ENCODE measurements at places on chromosomes 16 and 17.

DNA sequence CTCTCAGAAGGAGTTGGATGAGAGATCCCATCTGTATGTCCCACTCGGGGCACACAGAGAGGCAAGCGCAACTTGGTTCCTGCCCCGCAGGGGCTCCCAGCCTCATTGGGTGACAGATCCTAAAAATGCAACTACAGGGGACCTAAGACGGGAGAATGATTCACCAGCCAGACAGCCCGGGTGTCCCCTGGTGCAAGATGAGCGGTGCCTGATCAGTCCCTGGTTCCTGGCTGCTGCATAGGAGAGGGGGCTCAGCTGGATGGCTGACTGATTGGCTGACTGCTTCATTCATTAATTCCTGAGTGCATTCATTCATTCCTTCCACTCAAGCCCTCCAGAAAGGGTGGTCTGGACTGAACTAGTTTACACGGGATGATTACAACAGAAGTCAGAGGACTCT is 22.0 kb downstream of the WNT3 start:
- peaks cover 3% of the 10 kb centered on the region for H3K36me3 ChIP-seq
- no peak for DNase-seq
- no peak overlapping the region for H3K4me3 ChIP-seq

DNA sequence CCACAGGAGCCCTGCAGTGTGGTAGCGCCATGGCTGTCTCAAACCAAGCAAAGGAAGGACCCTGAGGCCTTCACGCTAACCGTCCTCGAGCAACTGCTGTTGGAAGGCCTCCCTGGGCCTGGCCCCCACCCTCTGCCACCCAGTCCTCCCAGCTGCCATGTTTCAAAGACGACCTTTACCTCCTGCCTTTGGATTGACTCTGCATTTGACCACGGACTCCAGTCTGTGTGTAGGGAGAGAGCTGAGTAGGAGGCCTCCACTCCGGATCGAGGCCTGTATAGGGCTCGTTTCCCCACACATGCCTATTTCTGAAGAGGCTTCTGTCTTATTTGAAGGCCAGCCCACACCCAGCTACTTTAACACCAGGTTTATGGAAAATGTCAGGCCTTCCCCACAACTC is 24.3 kb downstream of the PLCD3 start:
- no peak for DNase-seq
- H3K27me3 ChIP-seq, result no peaks in the 10 kb centered on the region
- H3K4me1 ChIP-seq, result peaks cover 46% of the 10 kb centered on the region
- H3K4me3 ChIP-seq, result no peak overlapping the region
- H3K36me3 ChIP-seq, result peaks cover 75% of the 10 kb centered on the region

GRCh38 chr16:27529962-27530361 is 19.8 kb downstream of the GTF3C1 start:
- H3K27ac ChIP-seq, result no peak overlapping the region
- DNase-seq, result no peak
- H3K4me1 ChIP-seq, result peaks cover 20% of the 10 kb centered on the region
- no peak overlapping the region for H3K4me3 ChIP-seq
- peaks cover 71% of the 10 kb centered on the region for H3K36me3 ChIP-seq

DNA sequence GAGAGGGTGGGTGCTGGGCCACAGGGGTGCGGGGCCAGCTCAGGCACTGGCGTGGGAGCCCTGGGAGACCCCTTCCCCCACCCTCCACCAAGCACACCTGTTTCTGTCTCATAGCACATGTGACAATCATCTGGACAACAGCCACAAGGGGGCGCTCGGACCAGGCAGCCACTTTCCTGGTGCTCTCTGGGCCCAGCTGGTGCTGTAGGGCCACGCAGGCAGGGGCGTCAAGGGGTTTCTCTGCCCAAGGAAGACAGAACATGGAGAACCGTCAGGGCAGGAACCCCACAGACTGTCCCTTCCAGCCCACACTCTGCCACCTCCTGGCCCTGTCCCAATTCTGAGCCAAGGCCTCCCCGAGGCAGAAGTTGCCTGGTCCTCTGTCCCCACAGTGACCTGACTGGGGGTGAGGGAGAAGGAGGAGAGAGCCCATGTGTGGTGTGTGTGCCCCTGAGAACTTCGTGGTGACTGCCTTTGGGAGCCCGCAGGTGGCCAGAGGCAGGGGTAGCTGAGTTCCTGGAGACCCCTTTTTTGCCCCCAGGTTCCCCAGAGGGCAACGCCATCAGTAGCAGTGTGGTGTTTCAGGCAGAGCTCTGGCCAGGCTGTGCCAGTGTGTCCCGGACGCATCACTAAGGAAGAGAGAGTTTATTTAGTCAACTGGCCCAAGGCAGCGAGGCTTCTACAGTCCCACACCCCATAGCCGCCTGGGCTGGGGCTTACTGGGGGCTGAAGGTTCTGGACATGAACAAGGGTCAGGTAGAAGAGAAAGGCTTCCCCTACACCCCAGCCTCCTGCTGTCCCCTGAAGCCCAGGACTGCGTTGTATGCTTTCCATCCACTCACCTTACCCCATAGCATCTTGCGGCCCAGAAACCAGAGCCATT is 3.1 kb upstream of the SETD6 start:
- DNase-seq, result peak; percentile 63
- H3K4me1 ChIP-seq, result peaks cover 25% of the 10 kb centered on the region
- H3K4me3 ChIP-seq, result no peak overlapping the region
- H3K27ac ChIP-seq, result no peak overlapping the region

GRCh38 chr16:65059406-65059980 is 62.4 kb downstream of the CDH11 start:
- no peak overlapping the region for H3K4me3 ChIP-seq
- H3K4me1 ChIP-seq, result peaks cover 14% of the 10 kb centered on the region
- H3K36me3 ChIP-seq, result no peaks in the 10 kb centered on the region

GRCh38 chr17:56230660-56231059 is 77.4 kb downstream of the ANKFN1 start:
- H3K4me1 ChIP-seq, result no peaks in the 10 kb centered on the region
- H3K27ac ChIP-seq, result no peak overlapping the region
- no peaks in the 10 kb centered on the region for H3K36me3 ChIP-seq
- DNase-seq, result no peak

- no peak for DNase-seq
- no peaks in the 10 kb centered on the region for H3K27me3 ChIP-seq
- H3K4me3 ChIP-seq, result no peak overlapping the region
- H3K27ac ChIP-seq, result no peak overlapping the region
- H3K36me3 ChIP-seq, result peaks cover 100% of the 10 kb centered on the region
Observed at GRCh38 chr16:4684058-4684715, 9.2 kb upstream of the NUDT16L1 start.

GRCh38 chr16:50496990-50497389 is 51.2 kb upstream of the NKD1 start:
- no peaks in the 10 kb centered on the region for H3K36me3 ChIP-seq
- H3K27ac ChIP-seq, result no peak overlapping the region
- DNase-seq, result no peak
- H3K4me3 ChIP-seq, result no peak overlapping the region

- H3K4me3 ChIP-seq, result no peak overlapping the region
- H3K27ac ChIP-seq, result no peak overlapping the region
- peaks cover 4% of the 10 kb centered on the region for H3K27me3 ChIP-seq
- H3K36me3 ChIP-seq, result no peaks in the 10 kb centered on the region
- DNase-seq, result no peak
Observed at GRCh38 chr16:5502467-5502869, 404.9 kb upstream of the EEF2KMT start.

DNA sequence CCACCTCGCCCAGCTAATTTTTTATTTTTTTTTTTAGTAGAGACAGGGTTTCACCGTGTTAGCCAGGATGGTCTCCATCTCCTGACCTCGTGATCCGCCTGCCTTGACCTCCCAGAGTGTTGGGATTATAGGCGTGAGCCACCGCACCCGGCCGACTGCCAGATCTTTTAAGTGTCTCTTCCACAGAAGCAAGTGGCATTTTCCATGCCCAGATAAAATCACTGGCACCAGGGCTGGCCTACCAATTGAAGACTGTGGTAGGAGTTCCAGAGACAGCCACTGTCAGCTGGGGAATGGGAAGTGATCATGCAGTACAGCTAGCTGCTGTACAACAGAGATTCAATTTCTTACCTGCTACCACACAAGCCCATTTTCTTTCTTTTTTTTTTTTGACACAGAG is 17.9 kb downstream of the CNP start:
- H3K4me1 ChIP-seq, result no peaks in the 10 kb centered on the region
- no peaks in the 10 kb centered on the region for H3K27me3 ChIP-seq
- no peak for DNase-seq
- H3K4me3 ChIP-seq, result no peak overlapping the region
- no peak overlapping the region for H3K27ac ChIP-seq
- H3K36me3 ChIP-seq, result peaks cover 63% of the 10 kb centered on the region

DNA sequence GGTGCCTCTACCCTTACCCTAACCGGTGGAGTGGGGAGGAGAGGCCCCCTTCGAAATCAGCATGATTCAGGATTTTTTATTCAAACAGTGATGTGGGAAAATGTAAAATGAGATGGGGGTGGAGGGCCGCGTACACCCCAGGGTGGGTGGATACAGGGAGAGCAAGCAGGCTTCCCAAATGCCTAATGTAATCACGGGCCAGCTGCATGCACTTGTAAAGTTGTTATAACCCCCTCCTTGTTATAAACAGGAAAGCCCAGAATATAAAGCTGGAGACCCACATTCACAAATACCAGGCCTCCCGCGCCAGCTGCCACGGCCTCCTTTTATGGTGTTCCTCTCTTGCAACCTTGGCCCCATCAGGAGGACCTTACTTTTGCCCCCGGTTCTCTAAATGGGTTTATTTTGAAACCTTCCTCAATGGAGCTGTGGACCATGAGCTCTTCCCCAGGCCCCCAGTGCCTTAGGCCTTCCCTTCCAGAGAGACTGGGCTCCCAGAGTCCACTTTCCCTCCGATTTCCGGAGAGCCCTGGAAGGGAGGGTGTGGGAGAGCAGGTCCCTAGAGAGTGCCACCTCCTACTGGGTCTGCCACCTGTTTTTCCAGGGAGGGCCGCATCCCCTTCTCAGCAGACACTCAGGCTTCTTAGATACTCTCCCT is 906 bp upstream of the FOXL1 start:
- peaks cover 40% of the 10 kb centered on the region for H3K4me1 ChIP-seq
- H3K4me3 ChIP-seq, result peak overlapping the region; percentile 55
- H3K36me3 ChIP-seq, result no peaks in the 10 kb centered on the region

DNA sequence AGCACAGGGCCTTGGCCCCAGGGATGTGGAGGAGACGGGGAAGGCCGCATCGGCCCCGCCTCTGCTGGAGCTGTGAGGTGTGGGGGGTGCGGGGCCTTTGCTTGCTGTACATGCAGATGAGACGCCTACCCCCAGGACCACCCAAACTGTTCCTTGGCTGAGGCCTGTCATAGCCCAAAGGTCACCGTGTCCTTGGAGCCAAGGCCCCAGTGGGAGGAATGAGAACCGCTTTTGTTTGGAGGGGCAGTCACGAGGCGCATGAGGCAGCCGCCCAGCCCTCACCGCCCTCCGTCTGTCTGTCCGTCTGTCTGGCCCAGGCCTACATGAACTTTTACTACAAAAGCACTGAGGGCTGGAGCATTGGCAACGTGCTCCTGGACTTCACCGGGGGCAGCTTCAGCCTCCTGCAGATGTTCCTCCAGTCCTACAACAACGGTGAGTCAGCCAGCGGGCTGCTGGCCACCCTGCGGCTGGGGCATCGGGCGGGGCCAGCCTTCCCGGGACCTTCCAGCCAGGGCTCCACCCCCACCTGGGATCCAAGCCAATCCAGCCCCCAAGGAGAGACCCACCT is 8.8 kb downstream of the TAX1BP3 start:
- DNase-seq, result no peak
- H3K4me3 ChIP-seq, result no peak overlapping the region
- no peaks in the 10 kb centered on the region for H3K27me3 ChIP-seq
- peaks cover 45% of the 10 kb centered on the region for H3K4me1 ChIP-seq
- H3K27ac ChIP-seq, result peak overlapping the region; percentile 78
- peaks cover 94% of the 10 kb centered on the region for H3K36me3 ChIP-seq

DNA sequence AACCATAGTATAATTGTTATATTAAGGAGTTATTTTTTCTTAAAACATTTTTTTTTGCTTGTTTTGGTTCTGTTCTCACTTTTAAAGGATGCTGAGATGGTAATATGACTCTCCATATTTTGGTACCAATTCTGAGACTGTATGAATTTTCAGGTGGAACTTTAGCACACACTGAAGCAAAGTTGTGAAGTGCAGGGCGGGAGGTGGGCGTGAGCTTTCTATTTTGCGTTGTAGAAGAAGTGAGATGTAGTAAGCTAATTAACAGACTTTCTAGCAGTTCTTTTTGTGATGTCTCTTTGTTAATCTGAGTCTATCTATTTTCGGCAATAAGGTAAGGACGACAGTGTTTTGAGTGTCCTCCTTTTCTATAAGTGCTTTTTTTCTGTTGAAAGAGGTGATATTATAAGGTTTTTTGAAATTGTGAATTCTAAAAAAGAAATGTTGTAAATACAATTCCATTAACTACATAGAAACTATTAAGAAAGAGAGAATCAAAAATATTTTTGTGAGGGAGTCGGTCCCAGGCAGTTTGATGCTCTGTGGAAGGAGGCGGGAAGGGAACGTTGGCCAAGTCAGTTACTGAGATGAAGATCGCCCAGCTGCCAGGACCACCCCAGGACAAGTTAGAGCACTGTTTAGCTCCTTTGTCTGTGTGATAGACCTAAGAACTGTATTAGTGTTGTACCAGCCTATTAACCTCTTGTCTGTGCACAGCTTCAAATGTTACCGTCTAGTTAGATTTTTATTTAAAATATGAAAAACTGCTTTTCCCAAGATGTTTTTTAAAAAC is 65.0 kb downstream of the CCDC182 start:
- H3K36me3 ChIP-seq, result peaks cover 25% of the 10 kb centered on the region
- no peaks in the 10 kb centered on the region for H3K27me3 ChIP-seq
- no peak for DNase-seq

- no peak overlapping the region for H3K4me3 ChIP-seq
- H3K4me1 ChIP-seq, result peaks cover 57% of the 10 kb centered on the region
- no peak for DNase-seq
- no peaks in the 10 kb centered on the region for H3K27me3 ChIP-seq
- peaks cover 51% of the 10 kb centered on the region for H3K36me3 ChIP-seq
Observed at GRCh38 chr16:70737377-70738082, 51.7 kb upstream of the MTSS2 start.

- H3K36me3 ChIP-seq, result peaks cover 58% of the 10 kb centered on the region
- no peak overlapping the region for H3K4me3 ChIP-seq
Observed at GRCh38 chr17:81428121-81428515, 32.9 kb downstream of the BAHCC1 start.

GRCh38 chr16:85586380-85587104 is 26.6 kb upstream of the GSE1 start:
- H3K36me3 ChIP-seq, result peaks cover 7% of the 10 kb centered on the region
- H3K4me1 ChIP-seq, result peaks cover 79% of the 10 kb centered on the region
- H3K27me3 ChIP-seq, result peaks cover 2% of the 10 kb centered on the region
- H3K27ac ChIP-seq, result peak overlapping the region; percentile 11
- no peak for DNase-seq

GRCh38 chr17:57612202-57613071 is 132.7 kb downstream of the CCDC182 start:
- DNase-seq, result no peak
- no peak overlapping the region for H3K4me3 ChIP-seq
- no peaks in the 10 kb centered on the region for H3K27me3 ChIP-seq
- H3K36me3 ChIP-seq, result peaks cover 12% of the 10 kb centered on the region
- no peak overlapping the region for H3K27ac ChIP-seq
- H3K4me1 ChIP-seq, result peaks cover 23% of the 10 kb centered on the region

- H3K4me3 ChIP-seq, result no peak overlapping the region
- no peaks in the 10 kb centered on the region for H3K36me3 ChIP-seq
- H3K27me3 ChIP-seq, result no peaks in the 10 kb centered on the region
- no peak for DNase-seq
Observed at GRCh38 chr17:55254375-55254774, 10.4 kb upstream of the HLF start.

GRCh38 chr16:30844671-30845449 is 49.0 kb downstream of the BCL7C start:
- no peak overlapping the region for H3K4me3 ChIP-seq
- H3K4me1 ChIP-seq, result peaks cover 2% of the 10 kb centered on the region
- H3K27me3 ChIP-seq, result no peaks in the 10 kb centered on the region

All from spinal cord (tissue), 10 donors.